MG63 (cell line): ENCODE measurements at places on chromosomes 12 and 14. TPM values are rescaled to one million over a fixed set of nuclear protein-coding genes. Genes with fewer than 3 reads are reported as not detected.
A peak's percentile ranks its signal among the peaks of the same experiment; 100 is the strongest.

- DNase-seq: no peak
Measured at GRCh38 chr12:124637581-124637981, 70.2 kb upstream of the NCOR2 start.

ATG14 gene
- 3.6 and 6.4 TPM in 2 replicates for total RNA-seq

DNA sequence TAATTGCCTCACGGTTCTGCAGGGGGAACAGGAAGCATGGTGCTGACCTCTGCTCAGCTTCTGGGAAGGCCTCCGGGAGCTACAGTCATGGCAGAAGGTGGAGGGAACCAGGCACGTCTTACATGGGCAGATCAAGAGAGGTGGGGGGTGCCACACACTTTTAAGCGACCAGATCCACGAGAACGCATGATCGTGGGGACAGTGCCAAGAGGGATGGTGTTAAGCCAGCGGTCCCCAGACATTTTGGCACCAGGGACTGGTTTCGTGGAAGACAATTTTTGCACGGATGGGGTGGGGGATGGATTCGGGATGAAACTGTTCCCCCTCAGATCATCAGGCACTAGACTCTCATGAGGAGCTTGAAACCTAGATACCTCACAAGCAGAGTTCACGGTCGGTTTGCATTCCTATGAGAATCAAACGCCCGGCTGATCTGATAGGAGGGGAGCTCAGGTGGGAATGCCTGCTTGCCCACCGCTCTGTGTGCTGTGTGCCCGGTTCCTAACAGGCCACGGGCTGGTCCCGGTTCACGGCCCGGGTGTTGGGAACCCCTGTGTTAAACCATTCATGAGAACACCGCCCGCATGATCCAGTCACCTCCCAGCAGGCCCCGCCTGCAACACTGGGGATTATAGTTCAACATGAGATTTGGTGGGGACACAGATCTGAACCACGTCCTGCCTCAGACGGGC, 96.9 kb downstream of the ADGRD1 start:
- DNase-seq: no peak

DNA sequence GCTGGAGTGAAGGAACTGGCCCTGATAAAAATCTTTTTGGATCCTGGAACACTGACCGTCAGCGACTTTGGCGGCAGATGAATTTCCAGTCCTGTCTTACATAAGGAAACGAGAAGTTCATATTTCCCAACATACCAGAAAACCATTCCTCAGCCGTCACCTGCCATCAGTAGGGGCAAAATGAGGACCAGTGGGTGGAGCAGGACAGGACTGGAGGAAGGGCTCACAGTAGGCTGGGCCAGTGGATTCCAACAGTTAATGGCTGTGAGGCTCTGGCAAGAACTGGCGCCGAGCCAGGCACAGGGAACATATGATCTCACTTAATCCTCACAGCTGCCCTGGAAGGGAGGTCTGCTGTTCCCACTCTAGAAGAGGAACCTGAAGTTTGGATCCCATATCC, 67.2 kb upstream of the FAM181A start:
- DNase-seq: no peak

CLEC1A gene
- total RNA-seq: 0.30 TPM in 1 of 2 replicates, not detected in the other

- no peak for DNase-seq
Measured at GRCh38 chr12:117331691-117332090, 29.7 kb downstream of the NOS1 start.

- no peak for DNase-seq
Measured at GRCh38 chr12:92506891-92507290, 195.9 kb upstream of the PLEKHG7 start.

GRCh38 chr12:11958221-11959091, 112.3 kb upstream of the BCL2L14 start:
- peak; percentile 80 for DNase-seq
